Activated B cell treated with CpG ODN at 0.5 μM for 24 hours (primary cell): ENCODE measurements at places on chromosomes 13 and 19. TPM values are rescaled to one million over a fixed set of nuclear protein-coding genes. Genes with fewer than 3 reads are reported as not detected.

Gene VPS36
- total RNA-seq, result 51.8 and 60.6 TPM in 2 replicates

Gene KIR2DL3
- not detected in 2 replicates for total RNA-seq

Gene CABP5
- not detected in 2 replicates for total RNA-seq

DNA sequence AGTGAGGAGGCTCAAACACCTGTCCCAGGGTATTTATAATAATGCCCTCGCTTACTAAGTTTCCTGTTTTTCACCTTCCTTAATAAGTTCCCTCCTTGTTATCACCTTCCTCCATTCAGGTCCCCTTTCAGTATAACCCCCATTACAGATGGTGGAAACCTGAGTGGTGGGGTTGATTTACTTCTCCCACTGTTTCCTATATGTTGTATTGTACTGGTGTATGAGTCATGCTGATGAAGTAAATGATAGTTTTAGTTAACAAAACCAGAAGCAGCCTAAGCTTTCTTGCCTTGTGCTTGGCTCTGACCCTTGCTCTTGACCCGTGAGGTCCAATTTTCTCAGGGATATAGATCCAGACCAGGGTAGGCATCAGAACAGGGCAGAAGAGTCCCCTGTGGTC is 22.3 kb upstream of the TNFSF11 start:
- no peak for DNase-seq

DNA sequence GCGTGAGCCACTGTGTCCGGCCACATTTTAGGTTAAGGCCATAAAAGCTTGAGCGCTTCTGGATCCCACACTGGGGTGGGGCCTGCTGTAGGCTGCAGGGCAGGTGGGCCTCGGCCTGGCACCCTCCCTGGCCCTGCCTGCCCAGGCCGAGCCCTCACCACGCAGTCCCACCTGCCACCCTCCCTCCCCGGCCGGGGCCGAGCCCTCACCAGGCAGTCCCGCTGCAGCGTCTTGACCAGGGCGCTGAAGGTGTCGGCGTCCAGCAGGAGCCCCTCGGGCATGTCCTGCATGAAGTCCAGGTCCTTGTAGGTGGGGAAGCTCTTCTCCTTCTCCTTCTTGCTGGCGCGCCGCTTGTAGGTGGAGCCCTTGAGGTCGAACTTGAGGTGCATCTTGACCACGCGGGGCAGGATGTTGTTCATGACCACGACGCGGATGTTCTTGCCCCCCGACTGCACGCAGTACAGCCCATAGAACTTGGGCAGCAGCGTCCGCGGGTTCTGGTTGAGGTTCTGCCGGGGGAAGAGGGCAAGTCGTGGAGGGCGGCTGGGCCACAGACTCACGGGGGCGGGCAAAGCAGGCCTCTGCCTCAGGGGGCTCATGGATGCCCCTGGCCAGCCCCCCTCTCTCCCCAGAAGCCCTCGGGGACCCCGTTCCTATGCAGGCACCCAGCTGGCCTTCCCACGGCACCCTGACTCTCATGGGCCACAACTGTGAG is 26.6 kb upstream of the CACTIN start:
- DNase-seq, result no peak
